ENCODE measurements at places on chromosomes 11 and 22.

GRCh38 chr11:115391598-115391997 is 112.6 kb downstream of the CADM1 start:
- DNase-seq = no peak

DNA sequence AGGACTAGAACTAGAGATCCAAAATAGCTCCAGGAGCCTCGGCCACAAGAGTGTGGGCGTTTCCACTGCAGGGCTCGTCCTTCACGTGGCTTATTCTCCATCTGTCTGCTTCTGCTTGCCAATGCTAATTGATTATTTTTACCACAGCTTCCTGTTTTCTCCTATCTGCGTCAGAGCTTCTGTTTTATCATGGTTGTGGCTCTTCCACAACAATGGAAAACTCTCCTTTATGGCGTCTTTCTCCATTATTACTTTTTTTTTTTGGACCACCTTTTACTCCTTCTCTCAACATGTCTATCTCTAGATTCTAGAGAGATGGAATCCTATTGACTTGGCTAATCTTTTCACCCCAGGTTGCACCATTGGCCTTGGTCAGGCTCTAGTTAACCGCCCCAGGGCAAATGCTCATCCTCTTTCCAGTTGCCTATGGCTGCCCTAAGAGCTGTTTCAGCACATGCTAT is 25.9 kb downstream of the CAT start:
- DNase-seq = no peak

DNA sequence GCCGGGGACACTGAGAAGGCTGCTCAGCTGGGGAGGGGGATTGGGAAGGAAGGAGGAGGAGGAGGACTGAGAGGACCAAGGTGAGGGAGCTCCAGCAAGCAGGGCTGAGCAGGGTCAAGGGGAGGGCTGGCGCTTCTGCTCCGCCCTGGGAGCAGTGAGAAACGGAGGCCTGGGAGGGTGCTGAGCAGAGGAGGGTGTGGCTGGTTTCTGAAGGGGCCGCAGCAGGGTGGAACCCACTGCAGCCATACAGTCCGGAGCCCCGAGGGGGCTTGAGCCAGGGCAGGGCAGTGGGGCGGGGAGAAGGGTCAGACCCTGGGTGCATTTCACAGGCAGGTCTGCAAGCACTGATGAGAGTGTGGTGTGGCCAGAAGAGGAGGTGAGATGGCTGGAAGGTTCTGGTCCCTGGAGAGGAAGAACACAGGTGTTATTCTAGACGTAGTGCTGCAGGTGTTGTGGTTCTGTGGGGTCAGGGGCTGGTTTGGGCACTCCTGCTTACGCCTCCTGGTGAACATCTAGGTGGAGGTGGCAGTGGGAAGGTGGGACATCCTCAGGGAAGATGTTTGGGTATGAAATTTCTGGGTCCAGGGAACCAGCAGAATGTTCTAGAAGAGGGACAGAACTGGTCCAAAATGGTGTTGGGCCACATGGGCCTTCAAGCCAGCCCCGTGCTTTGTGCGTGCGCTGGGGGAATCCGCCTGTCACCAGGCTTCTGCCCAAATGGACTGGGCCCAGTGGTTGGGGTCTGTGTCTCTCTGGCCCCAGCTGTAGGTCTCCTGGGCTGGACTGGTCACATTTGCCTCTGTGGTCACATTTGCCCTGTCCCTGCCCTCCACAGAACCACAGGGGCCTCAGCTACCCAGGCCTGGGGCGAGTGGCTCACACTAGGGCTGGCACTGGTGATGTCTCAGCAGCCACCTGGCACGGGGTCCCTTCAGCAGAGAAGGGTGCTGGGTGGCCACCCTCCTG is 714.7 kb downstream of the BRD1 start:
- DNase-seq = peak; percentile 14

- no peak for DNase-seq
Observed at GRCh38 chr11:12735262-12735661, 61.0 kb downstream of the TEAD1 start.

DNA sequence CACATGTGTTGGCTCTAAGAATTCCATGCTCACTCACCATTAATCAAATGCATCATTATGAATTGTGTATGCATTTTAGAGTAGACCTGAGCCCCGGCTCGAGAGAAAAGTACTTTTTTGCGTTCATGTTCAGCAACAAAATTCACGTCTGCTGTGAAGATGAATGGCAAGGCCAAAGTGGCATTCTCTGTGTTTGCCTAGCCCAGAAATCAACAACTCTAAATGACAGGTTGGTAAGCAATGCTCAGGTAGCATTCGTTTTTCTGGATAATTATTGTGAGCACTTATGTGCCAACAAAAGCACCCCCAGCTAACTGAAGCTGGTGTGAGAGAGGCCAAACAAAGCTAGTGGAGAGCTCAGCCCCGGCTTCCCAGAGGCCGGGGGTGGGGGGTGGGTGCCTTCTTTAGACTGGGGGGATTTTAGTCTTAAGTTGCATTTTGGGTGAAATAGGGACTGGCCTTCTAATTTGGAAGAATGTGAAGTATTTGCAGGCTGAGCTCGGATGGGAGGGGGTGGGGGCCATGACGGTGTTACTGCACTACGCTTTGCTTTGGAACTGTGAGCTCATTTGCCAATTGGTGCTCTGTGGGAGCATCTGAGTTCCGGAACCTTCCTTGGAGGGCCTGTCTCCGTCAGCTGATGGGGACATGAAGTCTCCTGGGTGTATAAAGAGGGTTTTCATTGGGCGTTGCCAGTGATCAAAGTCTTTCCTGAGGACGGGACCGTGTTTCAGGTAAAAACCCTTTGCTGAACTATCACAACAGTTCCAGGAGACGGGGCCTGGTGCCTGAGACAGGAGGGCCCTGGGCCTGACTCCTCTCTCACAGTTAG is 29.0 kb upstream of the ALX4 start:
- DNase-seq = no peak

- DNase-seq = no peak
Observed at GRCh38 chr11:112689851-112690250, 271.4 kb upstream of the NCAM1 start.

GRCh38 chr11:125223901-125224361 is 59.4 kb downstream of the PKNOX2 start:
- no peak for DNase-seq

GRCh38 chr11:111918390-111919256 is at the start of gene C11orf52:
C11orf52 (plus strand) TSS chr11:111918913; CDS start chr11:111918973, 60 bp downstream.
- no peak for DNase-seq

DNA sequence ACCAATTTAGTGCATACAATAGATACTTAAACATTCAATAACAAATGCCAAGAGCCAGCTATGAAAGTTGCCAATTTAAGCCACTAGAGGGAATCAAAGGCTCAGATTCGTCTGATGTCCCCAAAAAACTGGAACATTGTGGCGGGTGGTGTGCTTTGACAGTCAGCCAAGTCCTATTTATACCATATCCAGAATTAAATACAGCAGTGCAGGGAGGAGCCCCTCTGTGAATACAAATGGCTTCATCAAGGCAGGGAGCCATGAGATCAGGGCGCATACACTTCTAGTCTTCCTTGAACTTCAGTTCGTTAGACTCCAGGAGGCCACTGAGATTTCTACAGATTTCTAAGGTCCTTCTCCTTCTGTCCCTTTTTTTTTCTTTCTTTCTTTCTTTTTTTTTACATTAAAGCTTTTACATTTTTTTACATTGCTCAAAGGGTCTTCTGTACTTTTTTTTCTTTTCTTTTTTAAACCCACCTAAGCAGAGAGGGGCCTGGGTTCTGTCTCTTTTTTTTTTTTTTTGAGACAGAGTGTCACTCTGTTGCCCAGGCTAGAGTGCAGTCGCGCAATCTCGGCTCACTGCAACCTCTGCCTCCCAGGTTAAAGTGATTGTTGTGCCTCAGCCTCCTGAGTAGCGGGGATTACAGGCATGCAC is 41.5 kb upstream of the HSPA8 start:
- DNase-seq = no peak

DNA sequence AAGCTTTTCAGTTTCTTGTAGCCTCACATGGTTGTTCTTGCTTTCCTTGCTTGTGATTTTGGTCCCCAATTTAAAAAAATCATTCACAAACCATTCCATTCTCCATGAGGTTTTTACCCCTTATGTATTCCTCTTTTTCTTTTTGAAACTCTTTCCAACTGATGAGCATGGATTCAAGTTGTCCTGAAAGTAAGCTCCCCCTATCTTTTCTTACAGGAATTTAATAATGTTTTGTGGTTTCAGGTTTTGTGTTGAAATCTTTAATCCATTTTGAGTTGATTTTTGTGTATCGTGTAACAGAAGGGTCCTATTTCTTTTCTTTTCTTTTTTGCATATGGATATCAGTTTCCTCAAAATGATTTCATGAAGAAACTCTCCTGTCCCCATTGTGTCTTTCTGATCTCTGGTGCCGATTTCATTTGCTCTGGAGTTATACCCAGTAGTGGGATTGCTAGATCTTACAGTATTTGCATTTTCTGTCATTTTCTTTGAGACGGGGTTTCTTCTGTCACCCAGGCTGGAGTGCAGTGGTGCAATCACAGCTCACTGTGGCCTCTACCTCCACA is 58.5 kb downstream of the LRRC74B start:
- DNase-seq = no peak

DNA sequence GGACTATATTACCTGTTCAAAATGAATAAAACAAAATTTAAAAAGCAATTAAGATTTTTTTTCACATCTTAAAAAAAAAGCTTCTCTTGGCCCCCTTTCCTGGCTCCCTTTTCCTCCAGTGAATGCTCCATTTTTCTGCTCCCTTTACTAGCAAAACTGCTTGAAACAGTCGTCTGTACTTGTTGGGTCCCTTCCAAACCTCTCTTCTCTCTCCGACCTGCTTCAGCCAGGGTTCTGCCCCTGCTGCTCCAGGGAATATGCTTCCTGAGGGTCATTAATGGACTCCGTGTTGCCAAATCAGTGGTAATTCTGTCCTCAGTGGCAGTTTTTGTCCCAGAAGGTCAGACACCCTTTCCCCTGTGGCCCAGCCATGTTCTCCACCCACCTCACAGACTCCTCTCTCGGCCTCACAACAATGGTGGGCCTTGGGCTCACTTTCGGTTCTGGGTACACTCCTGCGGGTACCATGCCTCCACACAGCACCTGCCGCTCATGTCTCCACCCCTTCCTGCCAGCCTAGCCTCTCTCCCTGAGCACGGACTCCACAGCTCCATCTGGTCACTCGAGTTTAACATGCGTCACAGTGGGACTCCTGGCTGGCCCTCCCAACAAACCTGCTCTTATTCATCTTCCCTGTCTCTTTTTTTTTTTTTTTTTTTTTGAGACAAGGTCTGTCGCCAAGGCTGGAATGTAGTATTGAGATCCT is 7.8 kb upstream of the POLR3H start:
- DNase-seq = no peak

DNA sequence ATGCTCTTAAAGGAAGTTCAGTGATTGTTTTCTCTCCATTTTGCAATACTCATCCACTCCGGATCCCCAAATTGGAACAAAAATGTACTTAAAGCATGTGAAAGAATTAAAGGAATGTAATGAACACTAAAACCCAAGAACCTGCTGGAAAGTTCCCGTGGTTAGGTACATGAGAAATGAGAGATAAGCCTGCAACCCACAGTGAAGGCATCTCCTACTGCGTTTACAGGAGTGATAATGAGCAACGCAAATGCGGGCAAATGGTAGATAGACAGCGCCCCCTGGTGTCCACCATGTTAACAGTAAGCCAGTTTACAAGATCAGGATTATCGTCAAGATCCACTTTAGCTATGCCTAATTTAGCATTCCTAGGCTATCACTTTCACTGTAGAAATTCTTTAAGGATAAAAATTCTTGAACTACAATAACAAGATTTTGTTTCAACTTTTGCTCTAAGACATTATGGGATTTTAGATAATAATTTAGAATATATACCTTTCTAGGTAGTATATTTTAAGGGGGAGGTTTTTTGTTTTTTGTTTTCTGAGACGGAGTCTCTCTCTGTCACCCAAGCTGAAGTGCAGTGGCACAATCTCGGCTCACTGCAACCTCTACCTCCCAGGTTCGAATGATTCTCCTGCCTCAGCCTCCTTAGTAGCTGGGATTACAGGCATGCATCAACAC is 29.9 kb downstream of the ALG9 start:
- peak; percentile 100 for DNase-seq

DNA sequence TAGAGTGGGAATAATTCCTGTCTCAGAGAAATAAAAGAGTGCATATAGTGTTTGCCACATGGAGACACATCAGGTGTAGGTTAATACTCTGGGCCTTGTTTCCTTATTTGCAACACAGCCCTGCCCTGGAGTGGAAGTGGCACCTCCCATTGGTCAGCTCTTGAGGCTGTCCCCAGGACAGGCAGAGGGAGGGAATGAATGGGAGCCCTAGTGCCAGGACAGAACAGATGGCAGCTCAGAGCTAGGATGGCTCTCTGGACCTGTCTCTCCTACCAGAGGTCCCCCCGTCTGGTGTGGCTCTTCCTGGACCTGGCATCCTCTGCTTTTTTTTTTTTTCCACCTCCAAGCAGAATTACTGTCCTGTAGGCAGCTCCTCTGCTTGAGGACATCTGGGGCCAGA is 35.6 kb downstream of the LIMK2 start:
- DNase-seq = no peak

DNA sequence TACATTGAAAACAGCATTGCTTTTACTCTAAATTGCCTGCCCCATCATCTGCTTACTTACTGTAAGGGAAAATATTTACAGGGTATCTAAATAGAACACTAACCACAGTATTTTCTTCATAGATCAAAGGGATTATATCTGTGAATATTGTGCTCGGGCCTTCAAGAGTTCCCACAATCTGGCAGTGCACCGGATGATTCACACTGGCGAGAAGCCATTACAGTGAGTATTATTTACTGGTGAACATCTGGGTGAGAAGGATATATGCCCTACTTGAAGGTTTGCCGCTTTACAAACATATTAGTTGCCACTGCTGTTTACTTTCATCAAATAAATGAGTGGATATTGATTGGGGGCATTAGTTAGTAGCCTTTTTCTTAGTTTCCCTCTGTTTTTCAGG is 5.9 kb upstream of the CNTF start:
- no peak for DNase-seq

GRCh38 chr11:71279916-71280645 is 27.7 kb upstream of the SHANK2 start:
- no peak for DNase-seq

- DNase-seq = no peak
Observed at GRCh38 chr11:130854483-130854882, 61.8 kb downstream of the SNX19 start.

- no peak for DNase-seq
Observed at GRCh38 chr22:49756201-49756600, 71.5 kb downstream of the BRD1 start.

- DNase-seq = no peak
Observed at GRCh38 chr22:50532824-50533796, 3.3 kb upstream of the TYMP start.

- peak; percentile 97 for DNase-seq
Observed at GRCh38 chr22:36180038-36180880, 19.7 kb upstream of the APOL3 start.

DNA sequence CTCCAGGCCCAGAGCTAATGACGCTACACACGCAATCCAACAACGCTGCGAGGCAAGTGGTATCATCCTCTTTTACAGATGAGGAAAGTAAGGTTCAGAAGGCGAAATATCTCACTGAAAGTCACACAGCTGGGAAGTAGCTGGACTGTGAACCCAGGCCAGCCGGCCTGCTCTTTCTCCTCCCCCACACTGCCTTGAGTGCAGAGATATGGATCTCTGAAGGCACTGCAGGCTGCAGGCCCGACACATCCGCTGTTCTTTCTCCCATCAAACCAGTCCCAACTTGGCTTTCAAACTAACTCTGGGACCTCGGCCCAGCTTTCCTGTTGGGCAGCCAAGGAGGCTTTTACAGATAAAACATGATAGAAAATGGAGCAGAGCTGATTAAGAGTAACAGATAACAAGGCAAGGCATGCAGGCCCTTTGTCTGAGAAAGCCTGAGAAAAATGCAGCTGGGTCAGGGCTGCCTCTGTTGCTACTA is 64.0 kb upstream of the PTPRJ start:
- no peak for DNase-seq

Measured in omental fat pad (tissue), 4 donors.